ENCODE measurements at places on chromosomes 12 and 14.

DNA sequence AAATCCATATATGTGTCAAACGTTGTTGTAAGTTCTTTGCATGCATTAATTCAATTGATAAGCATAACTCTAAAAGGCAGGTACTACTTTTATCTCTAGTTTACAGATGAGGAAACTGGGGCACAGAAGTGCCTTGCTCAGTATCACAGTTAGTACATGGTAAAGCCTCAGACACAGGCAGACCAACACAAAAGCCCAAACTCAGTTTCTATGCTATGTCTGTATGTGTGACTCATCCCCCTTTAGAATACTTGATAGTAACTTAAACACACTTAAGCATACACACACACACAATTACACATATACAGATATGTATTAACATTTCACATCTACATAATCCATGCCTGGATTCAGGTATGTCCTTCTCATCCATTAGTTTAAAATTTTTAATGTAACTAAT lies 88.0 kb downstream of the EPS8 start:
- no peak for DNase-seq

GRCh38 chr12:108367436-108367835 lies 28.3 kb upstream of the CMKLR1 start:
- no peak for DNase-seq

DNA sequence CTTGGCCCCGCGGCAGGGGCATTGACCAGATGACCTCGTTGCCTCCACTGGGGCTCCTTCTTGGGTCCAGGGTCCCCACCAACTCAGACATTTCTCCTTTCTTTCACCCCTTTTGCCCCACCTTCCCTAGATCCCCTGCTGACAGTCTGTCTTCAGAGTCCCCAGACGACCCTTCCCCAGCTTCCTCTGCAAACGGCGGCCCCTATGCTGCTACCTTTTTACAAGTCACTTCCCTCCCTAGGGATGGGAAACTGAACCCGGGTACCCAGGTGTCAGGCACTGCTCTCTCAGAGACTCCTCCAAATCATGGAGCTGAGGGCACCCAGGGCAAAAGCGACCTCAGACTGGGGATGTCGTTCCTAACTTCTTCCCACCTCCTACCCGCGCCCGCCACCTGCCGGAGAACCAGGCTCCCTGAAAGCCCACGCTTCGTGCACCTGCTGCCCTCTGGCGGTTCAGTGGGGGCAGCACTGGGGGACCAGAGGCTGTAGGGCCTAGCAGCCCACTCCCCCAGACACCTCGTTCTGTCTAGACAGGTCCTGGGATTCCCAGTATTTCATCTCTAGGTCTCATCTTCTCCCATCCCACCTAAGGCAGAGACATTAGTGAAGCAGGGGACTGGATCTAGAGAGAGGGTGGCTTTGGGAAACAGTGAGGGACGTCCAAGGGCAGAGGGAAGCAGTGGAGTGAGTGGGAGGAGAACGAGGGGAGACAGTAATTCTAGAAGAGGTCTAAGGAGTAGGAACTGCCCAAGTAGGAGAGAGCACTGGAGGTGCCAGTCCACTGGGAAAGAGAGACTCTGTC lies 4.9 kb downstream of the ZNF385A start:
- no peak for DNase-seq

GRCh38 chr12:68121143-68121542 lies 38.4 kb downstream of the IFNG start:
- DNase-seq = no peak

- DNase-seq = no peak
These were observed 64.4 kb downstream of the FOS start for GRCh38 chr14:75342762-75343599.

GRCh38 chr14:23647619-23648018 lies 11.5 kb downstream of the DHRS2 start:
- DNase-seq = no peak

DNA sequence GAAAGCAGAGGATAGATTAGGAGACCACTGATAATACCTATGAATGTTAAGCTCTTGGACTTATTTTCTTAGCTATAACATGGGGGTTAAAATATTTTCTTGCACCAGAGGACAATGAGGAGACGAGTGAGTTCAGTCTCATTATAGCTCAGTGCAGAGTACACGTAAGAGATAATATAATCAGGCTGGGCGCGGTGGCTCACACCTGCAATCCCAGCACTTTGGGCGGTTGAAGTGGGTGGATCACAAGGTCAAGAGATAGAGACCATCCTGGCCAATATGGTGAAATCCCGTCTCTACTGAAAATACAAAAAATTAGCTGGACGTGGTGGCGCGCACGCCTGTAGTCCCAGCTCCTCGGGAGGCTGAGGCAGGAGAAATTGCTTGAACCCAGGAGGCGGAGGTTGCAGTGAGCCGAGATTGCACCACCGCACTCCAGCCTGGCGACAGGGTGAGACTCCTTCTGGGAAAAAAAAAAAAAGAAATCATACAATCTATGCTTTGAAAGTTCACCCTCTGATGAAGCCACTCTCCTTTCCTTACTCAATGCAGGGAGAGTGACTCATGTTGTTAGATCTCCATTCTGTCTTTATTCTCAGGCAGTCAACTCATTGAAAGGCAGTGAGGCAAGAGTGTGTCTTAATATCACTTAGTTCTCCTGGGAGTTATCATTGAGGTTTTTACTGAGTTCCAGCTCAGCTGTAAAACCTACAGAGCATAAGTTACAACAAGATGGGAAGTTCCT lies 134.2 kb downstream of the SYNE2 start:
- no peak for DNase-seq

DNA sequence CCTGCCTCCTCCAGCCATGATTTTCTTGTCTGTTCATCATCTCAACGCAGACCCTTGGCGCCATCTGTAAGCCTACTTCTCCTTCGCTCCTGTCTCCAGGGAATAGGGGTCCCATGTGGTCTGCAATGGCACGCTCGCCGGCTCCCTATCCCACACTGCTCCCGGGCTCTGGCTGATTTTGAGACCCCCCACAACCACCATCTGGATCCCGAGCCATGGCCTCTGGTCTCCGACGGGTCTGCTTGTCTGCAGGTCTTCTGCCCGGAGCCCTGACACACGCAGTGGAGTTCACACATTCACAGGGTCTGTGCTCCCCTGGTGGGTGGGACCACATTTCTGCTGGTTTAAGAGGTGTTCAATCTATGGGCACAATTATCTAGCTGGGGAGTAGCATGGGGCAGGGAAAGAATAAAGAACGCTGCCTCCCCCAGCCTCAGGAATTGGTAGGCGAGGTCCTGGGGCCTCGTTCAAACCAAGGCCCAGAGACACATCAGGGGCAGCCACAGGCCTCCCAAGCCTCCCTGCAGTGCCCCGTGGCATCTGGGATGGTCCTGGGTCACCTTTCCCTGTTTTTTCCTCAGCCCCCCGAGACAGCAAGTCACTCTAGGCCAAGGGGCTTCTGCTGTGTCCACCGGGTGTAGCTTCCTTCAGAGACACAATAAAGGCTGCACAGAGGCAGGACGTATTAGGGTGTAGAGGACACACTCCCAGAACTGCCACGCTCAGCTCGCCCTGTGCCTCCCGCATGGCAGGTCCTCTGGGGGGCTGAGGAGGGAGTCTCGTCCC lies 21.5 kb downstream of the FZD10 start:
- no peak for DNase-seq

DNA sequence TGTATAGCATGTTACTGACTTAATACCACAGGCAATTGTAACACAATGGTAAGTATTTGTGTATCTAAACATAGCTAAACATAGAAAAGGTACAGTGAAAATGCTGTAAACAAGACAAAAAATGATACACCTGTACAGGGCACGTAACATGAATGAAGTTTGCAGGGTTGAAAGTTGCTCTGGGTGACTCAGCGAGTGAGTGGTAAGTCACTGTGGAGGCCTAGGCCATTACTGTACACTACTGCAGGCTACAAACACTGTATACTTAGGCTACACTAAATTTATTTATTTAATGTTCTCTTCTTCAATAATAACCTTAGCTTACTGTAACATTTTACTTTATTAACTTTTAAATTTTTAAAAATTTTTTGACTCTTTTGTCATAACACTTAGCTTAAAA lies 158.4 kb downstream of the IPO8 start:
- DNase-seq = no peak

- no peak for DNase-seq
These were observed 48.6 kb downstream of the CACNA1C start for GRCh38 chr12:2101359-2101758.

Measured in DMS79 treated with DMSO at 0.1 percent for 48 hours (cell line).